ENCODE measurements at places on chromosomes 4 and X. TPM values are rescaled to one million over a fixed set of nuclear protein-coding genes. Genes with fewer than 3 reads are reported as not detected.

Gene CENPI
- not detected for total RNA-seq

DNA sequence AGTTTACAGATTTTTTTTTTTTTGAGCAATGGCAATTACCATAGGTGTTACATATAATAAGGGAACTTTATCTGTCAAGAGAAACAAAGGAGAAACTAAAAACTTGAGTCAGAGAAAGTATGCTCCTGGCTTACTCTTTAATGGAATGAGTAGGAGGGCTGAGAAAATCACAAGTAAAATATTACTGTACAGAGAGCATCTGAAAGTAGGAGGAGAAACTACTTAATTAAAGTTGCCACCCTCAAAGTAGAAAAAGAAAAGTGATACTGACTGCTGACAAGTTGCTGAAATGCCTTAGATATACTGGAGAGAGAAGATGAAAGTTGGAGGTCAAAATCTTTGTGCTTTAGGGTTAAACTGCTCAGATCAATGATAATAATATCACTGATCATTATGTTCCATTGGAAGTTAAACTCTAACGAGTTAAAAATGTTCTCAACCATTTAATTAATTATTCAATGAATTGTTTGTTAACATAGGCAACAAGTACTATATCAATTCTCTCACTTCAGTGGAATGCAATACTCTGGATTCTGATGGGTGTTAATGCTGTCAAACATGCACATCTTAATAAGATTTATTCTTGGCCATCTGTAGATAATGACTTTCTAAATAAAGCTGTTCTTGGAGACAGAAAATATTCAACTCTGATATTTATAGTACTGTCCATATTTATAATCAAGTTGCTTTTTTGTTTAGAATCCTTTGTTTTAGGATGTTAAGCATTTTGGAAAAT lies 61.2 kb upstream of the CAMK2D start:
- no peak overlapping the region for H3K4me3 ChIP-seq
- no peaks in the 10 kb centered on the region for H3K27me3 ChIP-seq
- no peak for DNase-seq
- no peak overlapping the region for H3K27ac ChIP-seq

Gene MAGEE1
- total RNA-seq: 4.5 TPM

DNA sequence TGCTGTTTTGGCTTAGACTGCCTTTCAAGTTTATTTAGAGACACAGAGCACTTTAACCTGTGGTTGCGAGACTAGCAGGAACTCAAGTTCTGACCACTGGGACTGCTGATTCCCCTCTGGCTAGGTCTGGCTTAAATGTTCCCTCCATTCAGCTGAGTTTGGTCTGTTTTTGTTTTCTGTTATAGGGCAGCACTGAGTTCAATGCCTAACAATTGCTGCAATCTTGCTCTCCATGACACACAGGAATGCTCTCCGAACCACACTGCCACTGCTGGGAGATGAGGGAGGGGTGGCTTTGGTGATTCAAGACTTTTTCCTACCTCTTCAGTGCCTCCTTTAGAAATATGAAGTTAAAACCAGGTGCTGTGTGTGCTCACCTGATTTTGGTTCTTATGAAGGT lies 106.3 kb upstream of the EOLA2 start:
- no peak for DNase-seq
- H3K4me1 ChIP-seq: no peaks in the 10 kb centered on the region
- no peak overlapping the region for H3K4me3 ChIP-seq
- H3K36me3 ChIP-seq: no peaks in the 10 kb centered on the region

DNA sequence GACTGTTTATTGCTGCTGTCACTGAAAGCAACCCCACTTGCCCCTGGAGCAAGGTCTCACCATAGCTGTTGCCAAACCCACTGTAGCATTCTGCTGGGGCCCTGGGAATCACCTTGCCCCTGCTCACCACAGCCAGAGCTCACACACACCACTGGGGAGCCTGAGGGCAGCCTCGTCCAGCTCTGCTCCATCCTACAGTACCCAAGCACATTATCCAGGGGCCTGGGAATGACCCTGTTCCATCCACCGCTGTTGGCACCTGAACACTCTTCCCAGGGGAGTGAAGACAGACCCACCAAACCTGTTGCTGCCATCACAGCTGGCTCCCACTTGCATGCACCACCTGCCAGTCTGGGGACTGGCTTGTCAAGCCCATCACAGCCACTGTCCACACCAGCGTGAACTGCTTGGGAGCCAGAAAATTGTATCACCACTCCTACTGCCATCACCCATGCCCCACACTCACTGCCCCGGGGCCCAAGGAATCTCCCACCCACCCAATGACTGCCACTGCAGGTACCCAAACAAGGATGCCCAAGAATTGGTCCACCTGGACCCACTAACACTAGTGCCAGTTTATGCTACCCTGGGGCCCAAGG lies 811.3 kb downstream of the KLHL13 start:
- no peak overlapping the region for H3K27ac ChIP-seq
- no peaks in the 10 kb centered on the region for H3K4me1 ChIP-seq
- H3K36me3 ChIP-seq: no peaks in the 10 kb centered on the region

Gene P2RY8
- total RNA-seq: 2.2 TPM

Gene PALLD
- total RNA-seq: 204 TPM

Gene ARHGAP6
- 33.6 TPM for total RNA-seq

DNA sequence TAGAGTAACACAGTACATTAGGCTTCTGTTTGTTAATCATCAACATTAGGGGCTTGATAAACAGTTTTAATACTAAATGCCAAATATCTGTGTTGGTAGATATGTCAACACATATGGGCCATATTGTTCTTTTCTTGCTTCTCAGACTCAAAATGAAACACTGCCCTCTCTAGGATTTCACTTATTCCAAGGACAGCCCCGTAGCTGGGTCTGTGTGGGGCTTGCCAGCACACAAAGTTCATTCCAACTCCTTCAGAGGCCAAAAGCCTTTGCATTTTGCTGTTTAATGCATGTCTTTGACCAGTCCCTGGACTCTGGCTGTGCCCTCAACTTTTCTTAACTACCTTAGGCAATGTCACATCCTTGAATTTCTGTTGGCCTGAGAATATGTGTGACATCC lies 102.0 kb upstream of the ZNF827 start:
- H3K4me3 ChIP-seq: no peak overlapping the region
- H3K27ac ChIP-seq: no peak overlapping the region
- no peaks in the 10 kb centered on the region for H3K4me1 ChIP-seq
- H3K36me3 ChIP-seq: no peaks in the 10 kb centered on the region
- DNase-seq: no peak
